ENCODE measurements at places on chromosomes 16 and 17.

DNA sequence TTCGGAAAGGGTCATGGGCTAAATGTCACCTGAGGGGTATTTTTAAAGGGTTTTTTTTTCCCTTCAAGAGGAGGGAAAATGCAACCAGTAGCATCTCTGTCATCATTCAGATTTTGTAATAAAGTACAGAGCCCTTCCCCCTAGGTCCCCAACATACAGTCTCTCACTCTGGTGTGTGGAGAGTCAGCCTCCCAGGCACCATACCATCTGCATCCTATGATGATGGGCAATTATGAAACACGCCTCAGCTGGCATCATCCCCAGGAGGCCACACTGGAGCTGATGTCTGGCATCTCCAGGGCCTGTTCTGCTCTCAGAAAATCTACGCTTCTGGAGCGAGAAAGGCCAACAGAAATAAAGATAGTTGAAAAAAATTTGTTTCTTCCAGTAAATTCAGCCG, 32.0 kb downstream of the TBX4 start:
- no peak for DNase-seq

GRCh38 chr17:3851461-3852100, 5.5 kb upstream of the NCBP3 start:
- no peak for DNase-seq

DNA sequence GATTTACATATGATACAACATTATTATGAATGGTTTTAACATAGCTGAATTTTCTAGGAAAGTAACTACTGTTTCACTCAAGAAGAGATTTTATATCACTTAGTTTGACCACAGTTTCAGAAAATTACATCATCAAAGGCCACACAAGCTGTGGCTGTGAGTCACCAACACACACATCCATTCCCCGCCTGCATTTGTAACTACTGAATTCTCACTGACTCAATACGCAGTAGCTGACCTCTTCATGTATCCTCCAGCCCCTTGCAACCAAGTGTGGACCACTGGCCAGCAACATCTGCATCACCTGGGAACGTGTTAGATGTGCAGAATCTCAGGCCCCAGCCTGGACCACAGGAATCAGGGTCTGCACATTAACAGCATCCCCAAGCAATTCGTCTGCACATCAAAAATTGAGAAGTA, 197.6 kb downstream of the XYLT1 start:
- DNase-seq, result no peak

DNA sequence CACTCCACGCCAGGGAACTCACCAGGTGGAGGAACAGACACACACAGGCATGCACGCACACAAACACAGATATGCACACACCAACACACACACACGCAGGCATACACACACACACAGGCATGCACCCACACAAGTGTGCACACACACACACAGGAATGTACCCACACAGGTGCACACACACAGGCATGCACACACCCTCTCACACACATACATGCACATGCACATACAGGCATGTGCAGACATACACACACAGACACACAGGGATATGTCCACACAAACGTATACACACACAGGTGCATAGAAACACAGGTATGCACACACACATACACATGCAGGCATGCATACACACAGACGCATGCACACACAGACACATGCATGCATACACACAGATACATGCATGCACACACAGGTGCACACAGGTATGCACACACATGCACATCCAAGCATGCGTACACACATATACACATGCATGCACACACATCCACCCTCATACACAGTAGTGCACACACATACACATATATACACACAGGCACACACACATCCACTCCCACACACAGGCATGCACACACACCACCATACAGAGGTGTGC, 39.2 kb downstream of the COTL1 start:
- no peak for DNase-seq

GRCh38 chr16:27624154-27625049, 74.5 kb downstream of the KATNIP start:
- no peak for DNase-seq

DNA sequence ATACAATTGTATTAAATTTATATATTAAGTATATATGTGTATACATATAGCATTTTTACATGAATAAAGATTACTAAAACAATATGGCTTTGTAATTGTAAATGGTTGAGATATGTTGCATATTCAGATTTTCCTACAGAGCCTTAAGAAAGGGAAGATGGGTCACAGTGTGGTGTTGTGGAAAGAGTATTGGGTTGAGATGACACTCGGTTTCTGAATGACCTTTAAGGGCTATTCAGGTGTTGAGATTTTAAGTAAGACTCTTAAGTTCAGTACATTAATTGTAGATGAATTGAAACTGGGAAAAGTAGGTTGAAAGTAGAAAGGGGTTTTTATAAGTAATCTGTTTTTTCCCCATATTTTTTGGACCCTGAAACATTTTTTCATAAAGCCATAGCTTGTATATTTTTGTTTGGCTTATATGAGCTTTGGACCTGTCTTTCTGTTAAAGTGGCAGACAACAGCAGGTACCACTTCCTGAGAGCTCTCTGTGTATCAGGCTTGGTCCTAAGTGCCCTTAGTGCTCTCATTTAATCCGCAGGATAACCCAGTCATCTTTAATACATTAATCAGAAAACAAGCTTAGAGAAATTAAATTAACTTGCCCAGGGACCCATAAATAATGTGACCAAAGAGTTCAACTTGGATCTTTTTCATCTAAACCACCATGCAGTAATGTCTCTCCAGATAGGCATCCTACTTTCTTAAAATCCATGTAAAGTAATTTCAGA, 48.5 kb upstream of the MRC2 start:
- no peak for DNase-seq

GRCh38 chr17:70636517-70637133, 467.3 kb downstream of the KCNJ2 start:
- peak; percentile 40 for DNase-seq

GRCh38 chr16:69831212-69832123, 69.3 kb downstream of the WWP2 start:
- no peak for DNase-seq

GRCh38 chr16:13123991-13124390, 222.6 kb downstream of the SHISA9 start:
- DNase-seq, result no peak

- peak; percentile 85 for DNase-seq
Measured at GRCh38 chr17:79391376-79392233, 219.2 kb downstream of the RBFOX3 start.

DNA sequence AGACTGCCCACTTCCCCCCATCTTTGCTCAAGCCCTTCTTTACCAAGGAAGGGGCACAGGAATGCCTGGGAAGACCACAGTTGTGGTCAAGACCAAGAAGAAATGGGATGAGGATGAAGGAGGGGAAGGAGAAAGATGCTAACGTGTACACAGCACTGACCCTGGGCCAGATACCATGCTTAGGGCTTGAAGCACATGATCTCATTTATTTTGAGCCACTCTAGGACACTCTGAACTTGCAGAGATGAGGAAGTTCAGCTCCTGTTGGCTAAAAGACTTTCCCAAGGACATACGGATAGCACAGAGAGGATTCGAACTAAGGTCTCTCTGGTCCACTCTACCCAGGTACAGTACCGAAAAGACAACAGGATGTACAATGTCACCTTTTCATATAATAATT, 42.6 kb downstream of the PIK3R5 start:
- no peak for DNase-seq

- no peak for DNase-seq
Measured at GRCh38 chr16:66656547-66656946, 40.0 kb downstream of the CMTM4 start.

DNA sequence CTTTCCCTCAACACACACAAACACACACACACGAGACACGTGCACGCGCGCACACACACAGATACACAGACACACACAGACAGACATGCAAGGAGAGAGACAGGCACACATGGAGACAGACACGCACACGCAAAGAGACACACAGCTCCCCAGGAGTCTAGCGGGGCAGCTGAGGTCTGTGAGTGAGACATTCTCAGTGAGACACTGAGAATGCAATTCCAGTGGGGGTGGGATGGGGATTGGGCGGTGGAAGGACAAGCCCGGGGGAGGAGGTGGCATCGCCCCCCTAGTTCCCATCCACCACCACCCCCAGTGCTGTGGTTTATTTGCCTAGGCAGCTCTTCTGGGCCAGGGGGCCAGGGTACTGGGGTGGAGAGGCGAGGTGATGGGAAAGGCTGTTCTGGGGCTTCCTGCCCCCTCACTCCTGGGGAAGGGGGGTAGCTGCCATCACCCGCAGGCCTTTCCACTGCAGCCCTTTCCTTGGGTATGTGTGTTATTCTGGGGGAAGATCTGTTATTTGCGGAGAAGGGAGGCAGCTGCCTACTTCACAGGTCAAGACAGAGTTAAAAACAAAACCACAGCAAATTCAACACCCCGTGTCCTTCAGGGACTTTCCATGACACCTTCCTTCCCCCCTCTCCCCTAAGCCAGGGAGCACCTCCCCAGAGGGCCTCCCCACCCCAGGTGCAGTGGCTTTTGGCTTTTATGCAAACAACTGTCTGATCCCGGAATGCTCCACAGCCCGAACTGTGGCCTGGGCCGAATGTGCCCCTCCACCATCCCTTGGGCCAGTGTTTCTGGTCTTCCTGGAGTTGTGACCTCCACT, 18.0 kb downstream of the GRB7 start:
- DNase-seq, result no peak

GRCh38 chr16:16096858-16097213, 126.5 kb downstream of the ABCC6 start:
- DNase-seq, result no peak

GRCh38 chr16:566475-567372, at the start of gene NHLRC4:
Gene NHLRC4, plus strand, starts transcription at chr16:567005. Its CDS starts 1,043 bp downstream, at chr16:568048.
- DNase-seq, result no peak

- no peak for DNase-seq
Measured at GRCh38 chr17:82880620-82881323, 41.0 kb upstream of the ZNF750 start.

- no peak for DNase-seq
Measured at GRCh38 chr17:40612599-40613244, 34.9 kb downstream of the SMARCE1 start.

- no peak for DNase-seq
Measured at GRCh38 chr16:69838489-69838888, 76.4 kb downstream of the WWP2 start.

DNA sequence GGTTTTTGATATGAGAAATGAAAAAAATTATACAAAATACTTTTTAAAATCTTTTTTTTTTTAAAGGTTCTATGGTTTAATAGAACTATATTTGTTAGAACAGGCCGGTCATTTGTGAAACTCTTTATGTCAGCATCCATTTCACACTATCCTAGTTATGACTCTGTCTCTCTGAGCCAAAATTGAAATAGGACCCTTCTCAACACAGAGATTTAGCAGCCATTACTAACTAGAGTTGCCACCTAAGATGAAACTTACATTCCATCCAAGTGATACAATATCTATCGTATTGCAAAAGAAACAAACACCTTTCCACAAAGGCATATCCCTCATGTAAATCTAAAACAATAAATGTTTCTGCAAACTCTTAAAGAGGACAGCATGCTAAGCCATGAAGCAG, 249.8 kb downstream of the CDH11 start:
- no peak for DNase-seq

GRCh38 chr17:27958708-27959381, 65.7 kb upstream of the LYRM9 start:
- no peak for DNase-seq

GRCh38 chr16:28845293-28845692, 855 bp downstream of the TUFM start:
- no peak for DNase-seq

DNA sequence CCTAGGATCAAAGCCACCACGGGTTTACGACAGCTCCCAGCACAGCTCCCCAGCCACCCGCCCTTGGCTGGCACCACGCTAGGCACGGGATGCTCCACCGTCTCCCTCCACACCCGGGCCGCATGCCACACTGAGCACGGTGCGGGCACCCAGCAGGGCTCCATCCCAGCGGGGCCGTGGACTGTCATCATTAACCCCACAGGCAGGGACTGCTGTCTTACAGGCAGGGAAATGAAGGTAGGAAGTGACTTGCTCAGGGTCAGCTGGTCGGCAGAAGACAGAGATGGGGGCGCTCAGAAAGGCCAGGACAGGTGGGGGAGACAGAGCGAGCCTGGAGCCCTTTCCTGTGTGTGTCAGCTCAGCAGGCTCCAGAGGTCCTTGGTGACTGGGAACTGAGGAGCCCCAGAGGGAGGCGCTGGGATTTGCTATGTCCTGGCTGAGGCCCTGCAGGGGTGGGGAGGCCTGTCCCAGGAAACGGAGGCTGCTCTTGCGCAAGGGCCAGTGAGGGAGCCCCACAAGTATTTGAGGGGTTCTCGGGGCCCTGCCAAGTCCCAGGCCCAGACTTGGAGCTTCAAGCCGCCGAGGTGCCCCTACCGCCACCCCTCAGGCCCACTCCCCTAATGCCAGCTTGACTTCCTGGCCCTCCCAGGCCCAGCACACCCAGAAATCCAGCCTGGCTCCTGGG, 3.2 kb downstream of the UBALD1 start:
- DNase-seq, result no peak

GRCh38 chr17:79833110-79833450, 6.2 kb downstream of the CBX4 start:
- DNase-seq, result no peak

DNA sequence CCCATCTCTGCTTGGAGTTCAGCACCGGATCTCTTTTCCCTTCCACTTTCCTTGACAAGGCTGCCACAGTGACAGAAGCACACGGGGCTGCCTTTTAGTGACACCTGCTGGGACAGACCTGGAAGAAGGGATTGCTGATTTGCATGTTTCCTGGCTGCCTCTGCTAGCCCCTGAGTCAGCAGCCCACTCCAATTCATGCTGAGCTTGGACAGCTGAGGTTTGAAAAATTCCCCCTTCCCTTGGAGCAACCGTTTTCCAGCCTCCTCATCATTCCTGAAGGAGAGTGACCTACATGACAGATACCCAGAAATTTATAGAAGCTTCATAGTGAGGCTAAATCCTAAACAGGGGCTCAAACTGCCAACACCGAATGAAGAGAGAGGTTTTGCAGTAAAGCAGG, 18.8 kb upstream of the RBL2 start:
- DNase-seq, result no peak

- DNase-seq, result no peak
Measured at GRCh38 chr17:45293413-45294211, 23.2 kb downstream of the MAP3K14 start.

Measured in neuronal stem cell (in vitro differentiated cells).